Progenitor cell of endocrine pancreas (in vitro differentiated cells): ENCODE measurements at places on chromosomes 1 and 21.

DNA sequence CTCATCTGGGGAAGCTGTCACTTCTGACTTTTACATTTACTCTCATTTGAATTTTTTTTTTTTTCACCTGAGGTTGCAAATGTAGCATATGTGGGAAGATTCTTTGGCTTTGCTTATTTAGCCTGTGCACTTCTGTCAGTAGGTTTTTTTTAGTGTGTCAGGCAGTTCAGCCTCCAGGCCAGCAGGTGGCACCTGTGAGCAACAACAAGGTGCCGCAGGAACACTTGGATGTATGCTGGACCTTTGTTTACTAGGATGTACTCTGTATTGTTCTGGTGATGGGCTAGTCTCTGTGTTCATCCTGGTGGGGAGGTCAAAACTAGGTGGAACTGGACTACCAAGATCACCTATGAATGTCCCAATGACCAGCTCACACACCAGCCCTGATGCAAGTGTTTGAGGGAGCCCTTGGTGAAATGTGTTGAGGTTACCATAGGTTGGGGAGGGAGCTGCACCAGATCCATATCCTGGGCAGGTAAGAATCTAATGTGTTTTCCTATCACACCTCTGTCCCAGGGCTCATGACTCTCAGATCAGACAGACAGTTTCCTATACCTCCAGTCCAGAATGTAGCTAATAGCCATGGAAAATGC lies 618.2 kb downstream of the BRINP3 start:
- DNase-seq, result no peak

GRCh38 chr1:154556422-154556821 lies 2.0 kb downstream of the UBE2Q1 start:
- DNase-seq, result no peak

DNA sequence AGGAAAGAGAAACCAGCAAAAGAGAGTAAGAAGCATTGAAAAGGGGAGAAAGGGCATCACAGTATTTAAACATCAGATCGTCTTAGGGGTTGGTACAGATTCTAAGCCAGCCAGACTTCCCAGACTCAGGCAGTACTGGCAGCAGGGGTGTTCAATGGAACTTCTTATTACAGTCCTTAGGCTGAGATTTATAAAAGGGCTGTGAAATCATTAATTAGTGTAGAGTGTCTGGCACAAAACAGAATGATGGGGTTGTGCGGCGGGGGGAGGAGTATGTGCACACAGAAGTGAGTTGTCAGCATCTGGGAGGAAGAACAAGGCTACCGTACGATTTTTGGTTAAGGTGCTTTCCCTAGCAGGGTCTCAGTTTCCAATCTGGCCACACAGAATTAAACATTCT lies 38.2 kb downstream of the ARHGEF11 start:
- no peak for DNase-seq

DNA sequence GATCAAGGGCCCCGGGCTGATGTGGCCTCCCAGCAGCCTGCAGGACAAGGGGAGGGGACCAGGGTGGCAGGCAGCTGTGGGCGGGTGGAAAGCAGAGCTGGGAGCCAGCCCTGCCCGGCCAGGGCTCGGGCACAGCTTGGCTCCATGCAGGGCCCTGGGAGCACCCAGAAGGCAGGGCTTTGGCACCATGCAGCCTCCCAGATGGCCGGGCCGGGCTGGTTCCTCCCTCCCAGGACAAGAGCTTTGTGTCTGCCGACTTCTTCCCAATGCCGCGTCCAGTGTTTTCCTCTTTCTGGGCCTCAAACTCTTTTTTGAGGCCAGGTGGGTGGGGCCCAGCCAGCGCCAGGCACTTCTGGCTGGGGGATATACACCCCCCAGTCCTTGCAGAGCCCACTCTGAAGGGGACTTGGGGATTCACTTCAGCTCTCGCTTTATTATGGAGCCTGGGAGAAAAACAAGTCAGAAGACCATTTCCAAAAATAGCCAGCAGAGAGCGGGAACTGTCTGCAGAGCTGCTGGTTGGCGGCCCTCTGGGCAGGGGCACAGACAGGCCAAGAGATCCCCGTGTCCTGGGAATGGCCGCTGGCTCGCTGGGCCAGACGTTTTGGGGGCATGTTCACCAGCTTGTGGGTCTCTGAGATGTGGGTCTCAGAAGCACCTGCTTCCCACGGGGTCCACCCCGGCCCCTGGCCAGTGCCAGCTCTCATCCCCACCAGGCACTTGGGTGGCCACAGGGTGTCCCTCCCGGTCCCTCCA lies 103.8 kb upstream of the ARHGEF16 start:
- no peak for DNase-seq

- no peak for DNase-seq
Measured at GRCh38 chr21:33657124-33657820, 15.0 kb downstream of the ITSN1 start.

DNA sequence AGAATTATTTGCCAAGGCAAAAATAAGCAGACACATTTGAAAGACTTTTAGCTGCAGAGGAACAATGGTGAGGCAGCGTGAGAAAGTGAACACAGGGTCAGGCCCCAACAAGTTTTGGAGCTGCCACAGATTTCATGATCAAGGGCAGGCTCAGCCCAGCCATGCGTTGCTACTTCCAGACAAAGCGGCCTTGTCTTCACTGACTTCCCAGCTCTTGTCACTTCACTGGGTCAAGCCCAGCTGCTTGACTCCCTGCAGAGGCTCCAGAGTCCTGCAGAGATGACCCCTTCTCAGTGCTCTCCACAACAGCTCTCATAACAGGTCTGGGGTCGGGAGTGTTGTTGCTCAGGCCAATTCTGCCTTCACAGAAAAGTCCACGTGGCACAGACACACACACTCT lies 35.8 kb downstream of the HHAT start:
- DNase-seq, result no peak

DNA sequence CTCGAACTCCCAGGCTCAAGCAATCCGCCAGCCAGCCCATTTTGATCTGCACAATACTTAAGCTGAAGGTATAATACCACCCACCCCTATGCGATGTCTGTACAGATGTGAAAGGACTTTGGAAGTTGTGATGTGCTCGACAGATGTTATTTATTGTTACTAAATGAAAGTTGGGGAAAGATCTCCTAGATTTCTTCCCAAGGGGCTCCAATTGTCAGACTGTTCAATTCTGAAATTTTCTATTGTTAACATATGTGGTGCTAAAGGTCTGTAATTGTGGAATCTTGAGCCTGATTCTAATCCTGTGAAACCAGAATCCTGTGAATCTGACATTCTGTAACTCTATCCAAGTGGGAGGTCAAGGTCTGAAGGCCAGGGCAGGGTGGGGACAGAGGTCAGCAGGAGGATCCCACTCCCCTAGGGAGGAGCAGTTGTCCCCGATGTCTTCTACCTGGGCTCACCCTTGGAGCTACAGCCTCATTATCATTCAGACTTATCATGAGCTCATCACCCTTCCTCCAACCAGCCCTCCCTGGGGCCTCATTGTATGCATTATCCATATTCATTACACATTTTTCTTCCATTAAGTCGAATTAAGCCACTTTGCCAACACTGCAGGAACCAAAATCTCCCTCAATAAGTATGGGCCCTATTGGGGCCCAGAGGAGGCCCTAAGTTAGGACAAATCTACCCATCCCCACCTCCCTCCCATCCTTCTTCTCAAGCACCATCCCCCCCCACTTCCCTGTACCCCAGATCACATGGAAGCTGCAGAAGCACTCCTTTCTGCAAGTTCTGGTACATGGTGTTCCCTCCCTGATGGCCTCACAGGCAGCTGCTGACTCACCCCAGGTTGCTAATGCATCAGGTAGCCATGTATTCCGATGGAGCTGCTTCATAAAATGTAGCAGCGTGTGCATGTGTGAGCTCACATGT lies 32.3 kb downstream of the SHISAL2A start:
- no peak for DNase-seq

- DNase-seq, result no peak
Measured at GRCh38 chr1:16998589-16998988, 13.1 kb downstream of the ATP13A2 start.

GRCh38 chr1:46175243-46175642 lies 356 bp downstream of the TSPAN1 start:
- no peak for DNase-seq

DNA sequence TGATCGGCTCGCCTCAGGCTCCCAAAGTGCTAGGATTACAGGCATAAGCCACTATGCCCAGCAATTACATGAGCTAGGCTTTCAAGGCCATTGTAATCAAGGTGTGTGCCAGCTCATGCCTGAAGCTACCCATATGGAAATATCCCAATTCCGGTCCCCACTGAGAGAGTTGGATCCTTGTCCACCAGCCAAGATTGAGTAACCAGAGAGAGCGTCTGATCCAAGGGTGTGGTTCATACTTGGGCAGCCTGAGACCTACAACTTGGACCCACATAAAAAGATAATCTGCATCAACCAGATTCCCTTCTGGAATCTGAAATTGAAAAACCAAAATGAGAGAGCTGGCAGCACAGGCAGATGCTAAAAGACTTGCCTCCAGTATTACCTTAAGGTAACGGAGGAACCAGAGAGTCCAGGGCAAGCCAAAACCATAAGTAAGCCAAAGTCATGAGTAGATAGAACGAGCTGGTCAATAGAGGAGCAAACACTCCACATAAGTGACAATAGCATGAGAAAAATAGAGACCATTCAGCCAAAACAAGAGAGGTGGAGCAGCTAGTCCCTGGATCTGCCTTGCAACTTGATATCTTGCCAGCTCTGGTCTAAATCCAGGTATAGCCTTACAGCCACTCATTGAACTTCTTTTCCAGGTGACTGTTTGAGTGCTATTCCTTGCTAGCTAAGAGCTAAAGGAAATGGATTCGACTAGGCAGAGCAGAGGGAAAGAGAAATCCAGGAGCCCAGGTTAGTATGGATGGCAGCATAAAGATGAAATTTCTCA lies 63.8 kb upstream of the ATP1A1 start:
- DNase-seq, result no peak

DNA sequence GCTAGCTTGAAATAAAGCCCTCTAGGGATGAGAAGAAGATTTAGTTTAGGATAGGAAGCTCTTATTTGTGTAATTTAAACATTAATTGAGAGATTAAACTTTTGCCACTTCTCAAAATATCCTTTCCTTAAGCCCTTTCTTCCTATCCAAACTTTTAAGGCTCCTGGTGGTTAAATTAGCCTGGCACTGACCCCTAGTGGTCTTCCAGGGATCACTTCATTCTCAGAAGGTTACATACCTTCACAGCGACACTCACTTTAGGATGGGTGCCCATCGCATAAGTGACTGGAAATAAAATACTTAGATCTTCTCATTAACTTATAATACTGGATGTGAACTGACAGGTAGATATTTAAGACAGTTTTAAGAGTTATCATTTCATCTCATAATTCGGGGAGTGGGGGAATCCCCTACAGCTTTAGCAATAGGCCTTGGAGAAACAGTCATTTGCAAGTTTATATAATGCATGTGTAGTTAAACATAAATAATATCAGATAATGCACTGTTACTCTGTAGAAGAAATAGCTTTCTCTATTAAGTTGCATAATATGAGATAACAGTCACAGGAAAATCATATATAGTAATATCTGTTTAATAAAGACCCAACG lies 7.4 kb downstream of the LHX9 start:
- no peak for DNase-seq

DNA sequence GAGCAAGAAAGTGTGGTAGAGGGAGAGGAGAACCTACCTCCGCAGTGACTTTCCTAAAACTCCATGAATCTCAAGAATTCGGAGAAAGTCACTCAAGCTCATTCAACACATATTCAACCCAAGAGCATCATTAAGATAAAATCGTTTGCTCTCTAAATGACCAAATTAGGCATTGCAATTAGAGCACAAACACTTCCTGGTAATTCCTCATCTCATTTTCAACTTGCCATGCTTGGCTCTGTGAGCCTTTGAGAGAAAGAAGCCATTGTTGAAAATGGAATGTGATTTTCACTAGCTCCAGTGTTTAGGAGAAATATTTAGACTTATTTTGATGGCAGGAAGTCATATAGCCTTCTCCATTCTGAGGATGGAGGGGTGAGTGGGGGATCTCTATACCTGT lies 52.5 kb downstream of the KAZN start:
- DNase-seq, result no peak

GRCh38 chr1:26784886-26785285 lies 2.9 kb upstream of the PIGV start:
- no peak for DNase-seq

GRCh38 chr21:39444421-39445180 lies 977 bp downstream of the LCA5L start:
- no peak for DNase-seq

GRCh38 chr1:53391982-53392381 lies 64.1 kb upstream of the LRP8 start:
- DNase-seq, result no peak

DNA sequence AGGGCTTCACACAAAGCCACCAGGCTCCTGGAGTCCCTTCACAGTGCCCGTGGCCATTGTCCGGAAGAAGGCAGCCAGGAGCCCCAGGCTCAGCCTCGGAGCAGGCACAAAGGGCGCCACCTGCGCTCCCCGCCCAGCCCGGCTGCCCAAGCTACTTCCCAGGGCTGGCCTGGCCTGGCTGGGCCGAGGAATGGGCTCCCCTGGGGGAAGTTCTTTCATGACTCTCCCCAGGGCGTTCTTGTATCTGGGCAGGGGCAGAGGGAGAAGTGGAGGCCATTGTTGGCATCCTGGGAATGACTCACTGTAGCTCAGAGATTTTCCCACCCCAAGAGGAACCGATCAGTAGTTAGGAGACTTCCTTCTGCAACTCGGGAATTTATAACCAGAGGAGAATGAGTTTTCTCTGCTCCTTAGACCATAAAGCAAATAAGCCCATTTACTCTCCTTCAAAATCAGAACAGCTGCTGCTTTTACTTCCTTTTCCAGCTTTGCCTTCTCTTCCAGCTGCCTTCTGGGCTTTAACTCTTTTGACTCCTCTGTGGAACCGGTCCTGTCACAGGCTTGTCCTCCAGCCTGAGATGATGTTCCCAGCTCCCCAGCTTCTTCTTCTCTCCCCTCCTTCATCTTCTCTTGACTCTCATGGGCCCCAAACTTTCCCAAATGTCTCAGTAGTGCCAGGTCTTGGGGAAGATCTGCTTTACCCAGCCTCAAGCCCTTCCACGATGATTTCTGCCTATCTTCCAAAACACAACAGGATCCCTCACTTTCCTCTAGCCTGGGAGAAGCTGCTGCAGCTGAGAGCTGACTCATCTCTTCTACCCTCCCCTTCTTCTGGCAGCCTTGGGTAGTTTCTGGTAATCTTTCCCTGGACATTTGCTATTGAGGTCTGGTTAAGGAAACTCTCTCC lies 118.7 kb upstream of the CD34 start:
- DNase-seq, result no peak

DNA sequence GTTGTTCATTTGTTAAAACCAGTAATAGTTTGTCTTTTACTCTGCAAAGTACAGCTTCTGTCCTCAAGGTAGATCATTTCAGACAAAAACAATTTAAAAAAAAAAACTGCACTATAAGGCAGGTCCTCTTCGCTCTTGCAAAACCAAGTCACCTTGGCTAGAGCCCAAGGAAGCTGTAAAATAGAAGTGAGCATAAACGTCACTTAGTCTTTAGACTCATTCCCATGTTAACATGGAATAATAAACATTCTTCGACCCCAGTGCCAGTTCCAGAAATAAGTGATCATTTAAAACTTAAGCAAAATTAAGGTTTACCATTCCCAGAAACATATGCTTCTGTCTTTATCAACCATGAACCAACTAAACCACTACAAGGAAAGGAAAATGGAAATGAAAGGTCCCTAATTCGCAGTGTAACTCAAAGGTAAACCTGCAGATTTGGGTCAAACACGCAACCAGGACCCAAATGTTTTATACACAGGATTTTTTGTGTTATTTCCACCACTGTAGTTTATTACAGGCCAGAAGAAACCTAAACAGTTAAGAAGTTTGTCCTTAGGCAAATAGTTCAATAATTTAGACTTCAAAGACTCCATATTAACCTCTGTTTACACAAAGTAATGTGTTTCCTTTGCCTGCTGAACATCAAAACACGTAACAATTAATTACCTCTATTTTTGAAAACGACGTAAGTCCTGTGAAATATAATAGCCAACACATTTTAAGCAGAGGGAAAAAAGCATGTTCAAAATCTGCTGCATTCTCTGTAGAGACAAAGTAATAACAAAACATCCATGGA lies 54.6 kb downstream of the TGFBR3 start:
- no peak for DNase-seq
